ENCODE measurements at places on chromosomes 13 and 19. TPM values are rescaled to one million over a fixed set of nuclear protein-coding genes. Genes with fewer than 3 reads are reported as not detected.

Gene ZNF419
- total RNA-seq, result 31.0 TPM

- no peak for DNase-seq
These were observed 595 bp downstream of the XAB2 start for GRCh38 chr19:7628589-7629311.

Gene NUP62
- total RNA-seq, result 22.0 TPM

Gene MYH14
- total RNA-seq, result 0.82 TPM

Gene SULT2A1
- not detected for total RNA-seq

GRCh38 chr19:1445932-1446712 is 3.8 kb upstream of the APC2 start:
- DNase-seq, result peak; percentile 84

DNA sequence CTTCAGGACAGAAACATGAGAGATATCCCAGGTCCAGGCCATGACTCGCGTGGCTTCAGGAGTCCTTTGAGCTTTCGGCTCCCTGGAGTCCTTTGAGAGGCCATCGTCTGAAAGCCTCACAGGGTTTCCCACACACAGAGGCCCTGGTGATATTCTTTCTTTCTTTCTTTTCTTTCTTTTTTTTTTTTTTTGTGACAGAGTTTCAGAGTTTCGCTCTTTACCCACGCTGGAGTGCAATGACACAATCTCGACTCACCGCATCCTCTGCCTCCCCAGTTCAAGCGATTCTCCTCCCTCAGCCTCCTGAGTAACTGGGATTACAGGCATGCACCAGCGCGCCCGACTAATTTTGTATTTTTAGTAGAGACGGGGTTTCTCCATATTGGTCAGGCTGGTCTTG is 5.5 kb downstream of the SIN3B start:
- no peak for DNase-seq

Gene PCSK4
- 3.7 TPM for total RNA-seq

DNA sequence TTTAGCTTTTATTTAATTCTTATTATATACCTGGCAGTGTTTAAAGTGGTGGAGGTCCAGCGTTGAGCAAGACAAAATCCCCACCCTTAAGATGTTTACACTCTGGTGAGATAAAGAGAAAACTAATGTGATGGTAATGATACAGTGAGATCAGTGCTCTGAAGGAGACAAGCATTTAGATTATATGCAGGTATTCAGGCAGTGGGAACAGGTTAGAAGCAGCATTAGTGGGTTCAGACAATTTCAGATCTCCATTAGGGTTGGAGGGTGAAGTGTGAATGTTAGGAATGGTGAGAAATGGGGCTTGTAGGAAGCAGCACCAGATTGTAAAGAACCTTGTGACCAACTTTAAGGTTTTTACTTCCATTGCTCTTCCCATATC is 39.0 kb downstream of the PIBF1 start:
- no peak for DNase-seq

DNA sequence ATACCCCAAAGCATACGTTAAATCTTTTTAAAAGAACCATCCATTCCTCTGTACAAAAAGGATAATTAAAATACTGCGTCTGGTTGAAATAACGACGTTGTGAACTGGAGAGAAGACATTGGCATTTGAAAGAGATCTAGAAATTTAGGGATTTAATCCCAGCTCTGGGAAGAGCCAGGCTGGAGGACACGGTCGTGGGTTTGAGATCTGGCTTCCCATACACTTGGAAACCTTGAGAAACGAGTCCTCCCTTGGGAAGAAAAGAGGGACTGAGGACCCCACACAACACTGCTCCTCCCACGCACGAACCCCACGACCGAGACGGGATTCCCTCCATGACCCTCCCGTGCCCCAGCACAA is 625 bp downstream of the ZNF709 start:
- no peak for DNase-seq

- DNase-seq, result no peak
These were observed 820.6 kb downstream of the PCDH17 start for GRCh38 chr13:58452123-58452623.

- no peak for DNase-seq
These were observed 225.2 kb upstream of the TMTC4 start for GRCh38 chr13:100899720-100900316.

DNA sequence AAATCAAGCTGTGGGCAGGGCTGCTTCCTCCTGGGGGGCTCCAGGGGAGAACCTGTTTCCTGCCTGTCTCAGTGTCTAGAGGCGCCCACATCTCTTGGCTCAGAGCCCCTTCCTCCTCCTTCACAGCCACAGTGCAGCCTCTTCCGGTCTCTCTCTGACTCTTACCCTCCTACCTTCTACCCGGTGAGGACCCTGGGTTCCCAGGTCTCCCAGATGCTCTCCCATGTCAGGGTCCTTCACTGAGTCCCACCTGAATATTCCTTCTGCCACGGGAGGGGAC is 153.1 kb downstream of the KDM4B start:
- DNase-seq, result no peak

- no peak for DNase-seq
These were observed 89.7 kb downstream of the FRY start for GRCh38 chr13:32121316-32121715.

DNA sequence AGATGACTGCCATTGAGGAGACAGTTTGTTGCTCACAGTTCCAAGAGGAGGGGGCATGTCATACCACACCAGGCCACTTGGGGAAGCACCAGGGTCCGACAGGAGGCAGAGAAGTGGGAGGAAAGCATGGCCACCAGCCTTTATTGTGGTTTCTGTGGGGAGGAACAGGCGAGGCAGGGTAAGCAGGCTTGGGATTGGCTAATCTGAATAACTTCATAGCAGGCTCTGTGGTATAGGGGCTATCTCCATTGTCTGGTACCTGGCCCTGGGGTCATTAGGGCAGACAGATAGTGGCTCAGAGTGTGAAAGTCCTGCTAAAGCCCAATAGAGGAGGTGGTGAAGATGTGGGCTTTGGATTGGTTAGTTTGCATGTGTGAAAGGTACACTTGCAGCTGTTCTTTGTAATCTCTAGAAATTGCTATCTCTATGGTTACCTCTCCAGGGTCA is 35.5 kb downstream of the CBY2 start:
- DNase-seq, result no peak

- DNase-seq, result no peak
These were observed 344.1 kb upstream of the TSHZ3 start for GRCh38 chr19:31693131-31693932.

DNA sequence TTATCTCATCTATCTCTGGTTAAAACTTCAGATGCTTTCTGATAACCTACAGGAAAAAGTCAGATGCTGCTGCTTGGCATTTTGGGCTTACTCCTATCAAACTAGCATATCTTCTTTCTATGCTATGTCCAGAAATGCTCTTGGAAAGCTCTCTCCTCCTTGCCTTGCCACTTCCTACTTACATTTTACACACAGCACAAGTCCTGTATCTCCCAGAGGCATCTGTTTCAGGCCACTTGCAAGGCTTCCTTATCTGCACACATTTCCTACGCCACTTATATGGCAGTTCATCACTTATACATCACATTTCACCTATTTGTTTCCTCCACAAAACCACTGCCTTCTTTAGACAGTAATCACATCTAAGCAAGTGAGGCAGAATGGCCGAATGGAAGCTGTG is 220.3 kb downstream of the DNAJC15 start:
- DNase-seq, result no peak

Gene ATCAY
- 86.0 TPM for total RNA-seq

DNA sequence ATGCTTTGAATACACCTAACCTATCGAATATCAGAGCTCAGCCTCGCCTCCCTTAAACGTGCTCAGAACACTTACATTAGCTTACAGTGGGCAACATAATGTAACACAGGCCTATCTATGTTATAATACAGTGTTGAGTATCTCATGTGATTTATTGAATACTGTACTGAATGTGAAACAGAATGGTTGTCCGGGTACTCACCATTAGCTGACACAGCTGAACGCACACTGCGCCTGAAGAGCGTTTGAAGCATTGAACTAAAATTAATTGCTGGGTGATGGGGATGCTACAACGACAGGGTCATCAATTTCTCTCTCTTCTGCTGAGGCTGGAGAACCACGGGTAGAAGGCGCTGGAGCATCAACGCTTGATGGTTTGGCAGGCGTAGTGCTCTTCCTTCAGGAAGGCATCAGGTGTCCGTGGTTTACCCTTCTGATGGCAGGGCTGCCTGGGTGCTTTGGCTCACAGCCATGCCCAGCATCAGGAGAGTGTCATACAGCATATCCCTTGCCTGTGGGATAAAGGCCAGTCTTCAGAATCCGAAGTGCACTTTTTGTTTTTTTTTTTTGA is 46.9 kb upstream of the UBE2L5 start:
- no peak for DNase-seq

Gene LRG1
- under 0.01 TPM for total RNA-seq

Gene PRX
- total RNA-seq, result 1.2 TPM

Gene MBD3L3
- not detected for total RNA-seq

DNA sequence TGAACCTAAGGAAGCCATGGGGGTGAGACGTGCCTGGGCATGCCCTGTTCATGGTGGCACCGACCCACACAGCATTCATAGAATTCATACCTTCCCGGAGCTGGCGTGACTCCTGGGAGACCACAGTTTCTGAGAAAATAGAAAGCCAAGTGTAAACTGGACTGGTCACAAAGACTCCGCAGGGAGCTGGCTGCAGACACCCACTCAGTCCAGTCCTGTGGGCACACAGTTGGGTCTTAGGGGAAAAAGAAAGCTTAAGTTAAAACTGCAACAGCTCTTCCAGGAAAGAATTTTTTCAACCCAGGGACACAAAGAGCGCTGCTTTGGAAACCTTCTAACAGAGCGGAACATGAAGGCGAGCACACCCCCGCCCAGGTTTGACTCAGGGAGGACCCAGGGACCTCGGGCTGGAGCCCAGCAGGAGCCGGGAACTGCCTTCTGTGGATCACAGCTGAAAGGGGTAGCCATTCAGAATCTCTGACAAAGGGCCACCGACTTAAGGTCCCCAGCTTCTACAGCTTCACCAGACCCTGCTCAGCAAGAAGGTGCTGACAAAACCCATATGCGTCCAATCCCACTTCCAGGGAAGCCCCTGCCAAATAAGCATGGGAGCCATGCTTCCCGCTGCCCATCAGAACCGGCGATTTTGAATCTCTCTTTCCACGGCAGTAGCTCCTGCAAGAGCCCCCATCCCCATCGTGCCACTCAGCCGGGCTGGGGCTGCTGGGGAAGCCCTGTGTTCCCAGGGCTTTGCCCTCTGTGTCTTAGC is 183.7 kb downstream of the COL4A1 start:
- no peak for DNase-seq

GRCh38 chr13:75978818-75979217 is 342.7 kb downstream of the LMO7 start:
- DNase-seq, result no peak

DNA sequence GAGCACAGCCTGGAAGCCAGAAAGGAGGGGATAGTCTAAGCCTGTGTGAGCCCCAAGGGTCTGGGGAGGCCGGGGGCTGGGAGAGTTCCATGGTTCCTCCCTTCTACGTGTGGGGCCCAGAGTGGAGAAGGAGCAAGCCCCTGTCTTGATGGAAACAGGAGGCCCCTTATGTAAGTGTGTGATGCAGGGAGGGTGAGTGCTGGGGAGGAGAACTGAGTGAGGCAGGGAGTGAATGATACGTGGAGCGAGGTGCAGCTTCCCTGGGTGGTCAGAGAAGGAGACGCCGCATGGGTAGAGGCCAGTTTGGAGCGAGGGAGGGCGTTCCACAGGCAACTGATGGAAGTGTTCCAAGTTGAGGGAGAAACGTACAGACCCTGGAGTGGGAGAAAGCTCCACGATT is 16.0 kb downstream of the MAG start:
- DNase-seq, result no peak

- DNase-seq, result no peak
These were observed 280.0 kb downstream of the SHISA2 start for GRCh38 chr13:25771641-25772478.

GRCh38 chr13:43232144-43232872 is 208.9 kb downstream of the DNAJC15 start:
- DNase-seq, result no peak

Gene PSG3
- total RNA-seq, result not detected

DNA sequence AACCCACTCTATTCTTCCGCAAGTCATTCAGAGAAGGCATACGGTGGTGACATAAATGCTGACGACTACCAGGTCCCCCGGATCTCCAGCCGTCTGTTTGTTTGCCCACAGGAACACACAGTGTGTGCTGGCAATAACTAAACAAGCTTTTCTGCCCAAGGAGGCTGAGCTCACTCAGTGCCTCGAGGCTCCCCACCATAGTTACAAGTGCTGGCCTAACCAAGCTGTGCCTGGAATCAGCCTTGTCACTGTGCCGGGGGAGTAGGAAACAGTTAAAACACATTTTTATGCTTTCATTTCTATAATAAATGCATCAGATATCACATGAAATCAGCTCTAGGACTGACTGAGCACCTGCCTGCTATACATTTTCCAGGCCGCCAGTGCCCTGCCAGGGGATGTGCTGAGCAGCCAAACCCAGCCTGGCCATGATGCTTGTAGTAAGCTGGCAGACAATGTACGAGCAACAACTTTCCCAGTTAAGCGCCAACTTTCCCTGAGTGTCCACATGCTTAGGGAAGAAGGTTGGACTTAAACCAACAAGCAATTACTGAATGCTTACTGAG is 28.1 kb downstream of the BRD4 start:
- no peak for DNase-seq

DNA sequence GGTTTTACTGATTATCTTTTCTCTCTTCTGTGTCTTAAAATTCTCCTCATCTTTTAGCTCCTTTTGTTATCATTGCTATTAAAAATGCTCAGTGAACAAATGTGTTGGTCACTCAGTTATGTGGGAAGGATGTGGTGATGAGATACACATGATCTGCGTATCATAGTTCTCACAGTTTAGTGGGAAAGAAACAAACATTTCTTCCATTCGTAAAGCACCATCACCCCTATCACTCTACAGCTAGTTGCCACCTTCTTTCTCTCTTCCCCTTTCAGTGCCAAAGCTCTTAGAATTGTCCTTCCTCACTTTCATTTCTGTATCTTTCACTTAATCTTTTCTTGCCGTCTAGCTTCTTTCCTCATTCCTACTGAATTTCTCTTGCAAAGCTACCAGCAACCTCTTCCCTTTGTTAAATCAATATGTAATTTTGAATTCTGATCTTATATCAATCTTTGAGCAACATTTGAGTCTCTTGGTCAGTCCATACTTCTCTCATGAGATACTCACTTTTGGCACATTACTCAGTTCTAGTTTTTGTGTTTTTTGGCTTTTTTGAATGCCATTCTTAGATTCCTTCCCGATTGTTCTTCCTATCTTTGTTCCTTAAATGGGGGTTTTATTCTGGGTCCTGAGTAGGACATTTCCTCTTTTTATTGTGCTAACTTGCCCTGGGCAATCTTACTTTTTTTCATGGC is 122.3 kb downstream of the PCCA start:
- DNase-seq, result no peak
